ENCODE measurements at places on chromosomes 6 and 20.

DNA sequence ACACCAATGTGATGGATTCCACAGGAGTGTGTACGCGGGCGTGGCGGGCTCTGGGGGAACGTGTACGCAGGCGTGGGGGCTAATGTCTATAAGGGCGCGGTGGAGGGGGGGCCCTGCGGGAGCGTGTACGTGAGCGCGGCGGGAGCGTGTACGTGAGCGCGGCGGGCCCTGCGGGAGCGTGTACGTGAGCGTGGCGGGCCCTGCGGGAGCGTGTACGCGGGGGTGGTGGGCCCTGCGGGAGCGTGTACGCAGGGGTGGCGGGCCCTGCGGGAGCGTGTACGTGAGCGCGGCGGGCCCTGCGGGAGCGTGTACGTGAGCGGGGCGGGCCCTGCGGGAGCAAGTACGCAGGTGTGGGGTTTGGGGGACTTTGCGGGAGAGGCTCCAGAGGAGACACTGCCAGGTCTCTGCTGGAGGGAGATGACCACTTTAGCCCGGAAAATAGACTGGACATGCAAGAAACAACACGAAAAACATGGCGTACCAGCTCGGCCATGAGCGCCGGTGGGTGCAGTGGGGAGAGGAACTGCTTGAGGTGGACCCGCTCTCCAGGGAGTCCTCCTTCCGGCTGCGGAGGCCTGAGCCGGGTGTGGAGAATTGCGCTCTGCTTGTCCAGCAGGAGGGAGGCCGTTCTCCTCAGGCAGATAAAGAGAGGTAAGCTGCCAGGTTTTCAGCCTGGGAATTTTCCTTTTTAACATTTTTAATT lies 27.8 kb upstream of the SMOC2 start:
- no peak for DNase-seq

GRCh38 chr20:51832276-51832675 lies 30.0 kb upstream of the SALL4 start:
- no peak for DNase-seq

GRCh38 chr20:36446557-36446956 lies 94.8 kb upstream of the MYL9 start:
- no peak for DNase-seq

DNA sequence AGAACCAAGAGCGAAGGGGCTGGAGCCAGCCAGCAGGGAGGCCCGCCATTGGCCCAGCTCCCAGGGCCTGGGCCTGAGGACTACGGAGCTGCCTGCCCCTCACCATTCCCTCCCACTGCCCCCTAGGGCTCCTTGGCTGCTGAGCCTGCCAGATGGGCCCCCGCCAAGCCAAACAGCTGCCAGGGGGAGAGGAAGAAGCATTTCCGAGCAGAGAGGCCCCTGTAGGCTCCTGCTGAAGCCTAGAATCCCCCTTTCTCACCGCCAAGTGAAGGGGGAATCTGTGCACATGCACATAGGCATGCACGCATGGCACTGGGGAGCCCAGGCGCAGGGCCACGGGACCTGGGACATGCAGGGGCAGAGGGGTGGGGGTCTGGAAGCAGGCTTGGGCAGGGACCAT lies 28.5 kb upstream of the MRPS18A start:
- no peak for DNase-seq

DNA sequence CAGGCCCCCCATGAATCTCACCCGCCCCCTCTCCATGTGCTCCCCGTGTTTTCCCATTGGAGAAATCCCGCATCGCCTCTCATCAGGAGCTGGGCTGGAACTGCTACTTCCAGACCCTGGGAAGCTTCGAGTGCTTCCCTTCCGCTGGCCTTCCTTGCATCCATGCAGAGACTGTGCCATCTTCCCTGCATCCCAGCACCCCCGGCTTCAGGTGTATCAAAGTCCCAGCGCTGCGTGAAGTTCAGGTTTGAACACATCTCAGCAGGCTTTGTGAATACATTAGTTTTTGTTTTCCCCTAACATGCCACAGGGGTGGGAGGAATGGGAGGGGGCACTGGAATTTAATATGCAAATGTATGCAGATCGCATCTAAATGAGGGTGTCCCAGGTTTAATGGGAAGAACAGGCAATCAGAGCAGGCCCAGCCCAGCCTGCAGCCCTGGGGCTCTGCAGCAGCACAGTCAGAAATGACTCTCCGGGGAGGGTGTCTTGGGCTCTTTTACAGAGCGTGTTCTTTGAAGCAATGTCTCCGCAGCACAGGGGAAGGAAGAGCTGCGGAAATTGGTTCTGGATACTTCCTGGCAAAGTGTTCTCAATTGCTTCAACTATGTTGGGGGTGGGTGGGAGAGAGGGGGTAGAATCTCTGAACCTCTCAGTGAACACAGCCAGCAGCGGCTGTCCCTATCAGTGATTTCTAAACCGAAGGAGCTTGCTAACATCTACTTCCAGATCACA lies 8.3 kb upstream of the MMP9 start:
- DNase-seq, result no peak

DNA sequence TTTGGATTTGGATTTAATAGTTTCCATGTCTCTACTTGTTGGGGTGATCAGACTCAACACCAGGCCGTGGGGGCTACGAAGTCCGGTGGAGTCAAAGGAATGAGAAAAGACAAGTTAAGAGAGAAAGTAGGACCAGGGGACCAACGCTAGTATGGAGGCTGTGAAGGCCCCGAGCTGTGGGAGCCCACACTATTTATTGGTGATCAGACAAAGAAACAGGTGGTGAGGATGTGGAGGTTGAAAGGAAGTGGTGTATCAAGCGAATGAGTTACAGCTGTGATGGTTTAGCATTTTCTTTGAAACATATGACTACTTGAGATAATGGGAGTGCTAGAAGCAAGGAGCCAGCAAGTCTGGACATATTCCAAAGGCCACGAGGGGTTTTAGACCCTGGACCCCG lies 62.4 kb downstream of the AKAP7 start:
- no peak for DNase-seq

GRCh38 chr6:29442719-29443118 lies 3.6 kb downstream of the OR10C1 start:
- no peak for DNase-seq

- no peak for DNase-seq
Measured at GRCh38 chr6:4598384-4598995, 177.7 kb upstream of the CDYL start.

GRCh38 chr6:12371151-12371550 lies 81.0 kb downstream of the EDN1 start:
- no peak for DNase-seq

Measured in T-helper 22 cell (primary cell).